ENCODE measurements at places on chromosomes 13 and 19.

DNA sequence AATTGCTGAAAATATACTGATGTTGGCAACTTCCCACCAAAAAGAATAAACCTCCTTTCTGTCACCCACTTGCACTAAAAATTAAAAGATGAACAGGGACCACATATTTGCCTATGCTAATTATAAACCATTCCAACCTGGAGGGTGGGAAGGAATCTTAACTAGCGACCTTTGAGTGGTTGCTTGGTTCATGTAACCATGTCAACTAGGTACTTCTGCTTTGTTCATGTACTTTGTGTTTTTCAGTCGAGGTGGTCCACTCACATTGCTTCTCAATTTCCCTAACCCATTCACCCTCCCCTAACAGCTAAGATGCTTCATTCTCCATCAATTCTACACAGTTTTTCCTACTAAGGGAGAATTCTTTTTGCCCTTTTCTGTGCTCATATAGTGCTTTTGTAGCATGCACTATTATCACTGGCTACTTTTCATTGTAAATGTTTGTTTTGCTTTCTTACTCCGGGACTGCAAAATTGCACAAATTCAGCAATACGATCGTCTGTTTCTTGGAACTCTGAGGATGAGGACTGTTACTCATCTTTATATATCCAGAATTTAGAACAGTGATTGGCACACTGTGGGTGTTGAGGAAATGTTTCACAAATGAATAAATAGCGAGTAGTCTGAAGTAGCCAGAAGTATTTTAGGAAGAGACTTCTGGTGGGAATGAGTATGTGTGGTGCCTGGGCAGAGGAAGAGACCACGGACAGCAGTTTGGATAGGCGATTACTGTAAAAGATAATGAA is 187.5 kb downstream of the GPC6 start:
- DNase-seq, result no peak

DNA sequence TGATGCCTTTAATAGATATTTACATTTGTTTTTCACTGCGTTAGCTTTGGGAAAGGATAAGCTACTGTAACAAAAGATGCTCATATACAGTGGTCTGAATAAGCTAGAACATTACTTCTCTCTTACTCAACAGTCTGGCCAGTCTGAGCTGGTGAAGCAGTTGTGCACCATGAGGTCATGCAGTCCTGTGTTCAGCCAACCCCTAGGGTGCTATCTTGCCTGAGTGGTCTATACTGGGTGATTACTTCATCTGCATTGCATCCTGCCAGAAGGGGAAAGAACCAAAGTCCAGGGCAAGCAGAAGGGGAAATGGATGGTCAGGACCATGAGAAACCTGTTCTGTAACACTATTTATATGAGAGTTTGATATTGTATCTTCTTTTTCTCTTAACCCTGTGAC is 31.5 kb downstream of the ERCC5 start:
- no peak for DNase-seq

GRCh38 chr13:56720841-56721240 is 419.9 kb upstream of the PRR20A start:
- DNase-seq, result no peak

DNA sequence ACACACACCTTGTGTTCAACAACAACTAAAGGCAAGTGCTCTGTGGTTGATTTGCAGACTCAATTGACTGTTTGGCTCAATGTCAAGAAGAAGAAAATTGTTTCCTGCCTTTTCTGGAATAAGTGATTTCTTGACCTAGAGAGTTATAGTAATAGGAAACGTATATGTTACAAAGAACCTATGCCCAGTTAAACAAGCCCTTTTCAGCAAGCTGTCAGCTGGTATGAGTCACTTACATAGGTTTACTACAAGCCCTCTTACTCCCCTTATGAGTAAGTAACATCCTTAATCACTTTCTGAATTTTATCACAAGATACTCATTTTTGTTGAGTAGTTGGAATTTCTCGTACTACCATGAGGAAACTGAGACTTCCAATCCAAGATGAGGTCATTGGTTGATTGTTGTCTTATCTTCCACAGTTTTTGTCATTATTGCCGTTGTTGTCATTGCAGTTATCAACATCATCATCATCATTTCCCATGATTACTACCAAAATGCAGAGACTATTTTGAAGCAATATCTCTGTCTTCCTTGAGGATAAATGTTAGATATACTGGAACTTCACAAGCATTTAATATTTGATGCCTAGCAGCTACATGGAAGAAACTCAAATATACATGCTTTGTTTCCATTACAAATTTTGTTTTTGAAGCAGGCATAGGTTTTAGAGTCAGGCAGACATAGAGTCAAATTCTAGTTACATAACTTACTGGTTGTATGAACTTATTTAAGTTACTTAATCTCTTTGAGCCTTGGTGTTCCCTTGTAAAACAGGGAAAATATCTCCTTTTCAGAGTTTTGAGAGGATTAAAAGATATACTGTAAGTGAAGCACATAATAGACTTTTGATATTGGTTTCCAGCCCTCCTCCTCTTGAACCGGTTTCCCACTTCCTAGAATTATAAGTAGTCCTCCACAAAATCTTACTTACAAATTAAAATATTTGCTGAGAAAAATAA is 106.0 kb downstream of the RAP2A start:
- DNase-seq, result no peak

- no peak for DNase-seq
Measured at GRCh38 chr19:57667228-57667627, 1.5 kb upstream of the ZSCAN4 start.

DNA sequence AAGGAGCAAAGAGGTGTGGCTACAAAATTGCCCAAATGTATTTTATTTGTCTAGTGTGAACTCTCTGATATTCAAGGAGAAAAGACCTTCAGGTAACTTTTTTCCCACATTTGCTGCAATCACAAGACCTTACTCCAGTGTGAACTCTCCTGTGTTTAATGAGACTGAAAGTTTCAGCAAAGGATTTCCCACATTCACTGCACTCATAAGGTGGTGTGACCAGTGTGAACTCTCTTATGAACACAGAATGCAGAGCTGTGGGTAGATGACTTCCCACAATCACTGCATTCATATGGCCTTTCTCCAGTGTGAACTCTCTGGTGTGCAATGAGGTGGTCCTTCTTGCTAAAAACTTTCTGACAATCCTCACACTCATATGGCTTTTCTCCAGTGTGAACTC is 16.4 kb downstream of the ZNF814 start:
- no peak for DNase-seq

DNA sequence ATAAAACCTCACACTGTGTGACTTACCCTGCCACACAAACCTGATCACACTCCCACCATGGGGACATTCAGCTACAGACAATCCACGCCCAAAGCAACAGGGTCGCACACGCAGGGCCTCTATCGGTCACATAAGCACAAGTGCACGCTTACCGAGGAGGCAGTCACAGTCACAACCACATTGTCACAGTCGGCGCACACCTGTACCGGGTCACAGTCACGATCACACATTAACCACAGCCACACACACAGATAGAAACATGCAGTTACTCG is 579 bp downstream of the ZNF566 start:
- peak; percentile 41 for DNase-seq

GRCh38 chr19:20254121-20254520 is 87.1 kb downstream of the ZNF486 start:
- DNase-seq, result no peak

- DNase-seq, result no peak
Measured at GRCh38 chr19:16285769-16286498, 38.7 kb upstream of the KLF2 start.

GRCh38 chr13:52846567-52847321 is 1.7 kb downstream of the PCDH8 start:
- no peak for DNase-seq

Data from CD8-positive, alpha-beta memory T cell (primary cell).